Fibroblast of skin of right quadriceps (primary cell): ENCODE measurements at places on chromosomes 1 and 21.

DNA sequence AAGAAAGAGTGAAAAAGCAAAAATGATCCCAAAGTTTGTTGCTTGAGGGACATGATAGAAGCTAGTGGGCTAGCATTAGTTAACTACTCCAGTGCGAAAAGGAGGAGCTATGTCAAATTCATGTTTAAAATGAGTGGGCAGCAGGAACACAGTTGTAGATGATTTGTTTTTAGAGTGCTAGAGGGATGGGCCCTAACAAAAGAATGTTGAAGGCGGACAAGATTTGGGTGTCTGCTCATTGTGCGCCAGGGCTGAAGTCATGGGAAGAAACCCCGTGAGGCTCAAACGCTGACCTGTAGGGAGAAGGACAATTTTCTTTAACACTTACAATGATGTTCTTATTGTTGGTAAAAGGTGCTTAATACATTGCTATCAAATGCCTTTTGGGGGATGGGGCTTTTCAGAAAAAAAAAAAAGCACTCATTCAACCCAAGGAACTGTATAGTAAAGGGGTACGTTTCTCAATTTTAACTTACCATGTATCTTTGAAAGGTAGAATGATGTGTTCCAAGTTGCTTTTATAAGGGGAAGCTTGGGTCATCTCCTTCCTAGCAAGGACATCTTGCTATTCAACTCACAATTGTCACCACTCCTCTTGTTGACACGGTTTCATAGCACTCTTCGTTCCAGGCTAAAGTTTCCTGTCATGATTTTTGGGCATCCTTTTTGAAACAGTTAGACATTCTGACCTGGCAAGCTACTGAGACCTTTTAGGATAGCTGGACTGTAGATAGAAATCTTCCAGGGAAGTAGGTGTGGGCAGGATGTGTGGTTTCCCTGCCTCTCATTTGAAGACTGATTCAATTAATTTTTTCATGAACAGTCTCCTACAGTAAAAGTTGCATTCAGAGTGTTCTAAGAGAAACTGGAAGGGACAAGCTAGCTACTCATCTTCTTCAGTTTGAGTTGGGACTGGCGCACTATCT is 53.0 kb upstream of the CNN3 start:
- DNase-seq = no peak

- DNase-seq = no peak
Measured at GRCh38 chr1:162406811-162407210, 5.1 kb downstream of the SH2D1B start.

- no peak for DNase-seq
Measured at GRCh38 chr1:13543451-13544220, 29.8 kb upstream of the LRRC38 start.

DNA sequence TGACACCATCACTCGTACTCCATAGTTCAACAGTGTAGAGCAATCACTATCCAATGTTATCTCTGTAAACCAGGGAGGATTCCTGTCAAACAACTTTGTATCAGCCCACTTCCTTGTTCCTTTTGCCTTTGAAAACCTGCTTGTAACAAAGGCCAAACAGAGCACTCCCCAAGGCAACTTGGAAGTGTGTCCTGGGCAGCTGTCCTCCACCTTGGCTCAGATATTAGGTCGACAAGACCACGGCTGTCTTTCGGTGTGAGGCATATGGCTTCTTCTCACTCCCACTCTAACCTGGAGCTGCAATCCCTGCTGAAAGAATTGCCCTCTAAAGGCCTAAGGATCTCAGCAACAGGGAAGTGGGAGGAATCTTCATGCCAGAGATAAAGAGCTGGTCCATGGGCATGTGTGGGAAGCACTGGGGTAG is 66.7 kb downstream of the ITPKB start:
- DNase-seq = no peak

DNA sequence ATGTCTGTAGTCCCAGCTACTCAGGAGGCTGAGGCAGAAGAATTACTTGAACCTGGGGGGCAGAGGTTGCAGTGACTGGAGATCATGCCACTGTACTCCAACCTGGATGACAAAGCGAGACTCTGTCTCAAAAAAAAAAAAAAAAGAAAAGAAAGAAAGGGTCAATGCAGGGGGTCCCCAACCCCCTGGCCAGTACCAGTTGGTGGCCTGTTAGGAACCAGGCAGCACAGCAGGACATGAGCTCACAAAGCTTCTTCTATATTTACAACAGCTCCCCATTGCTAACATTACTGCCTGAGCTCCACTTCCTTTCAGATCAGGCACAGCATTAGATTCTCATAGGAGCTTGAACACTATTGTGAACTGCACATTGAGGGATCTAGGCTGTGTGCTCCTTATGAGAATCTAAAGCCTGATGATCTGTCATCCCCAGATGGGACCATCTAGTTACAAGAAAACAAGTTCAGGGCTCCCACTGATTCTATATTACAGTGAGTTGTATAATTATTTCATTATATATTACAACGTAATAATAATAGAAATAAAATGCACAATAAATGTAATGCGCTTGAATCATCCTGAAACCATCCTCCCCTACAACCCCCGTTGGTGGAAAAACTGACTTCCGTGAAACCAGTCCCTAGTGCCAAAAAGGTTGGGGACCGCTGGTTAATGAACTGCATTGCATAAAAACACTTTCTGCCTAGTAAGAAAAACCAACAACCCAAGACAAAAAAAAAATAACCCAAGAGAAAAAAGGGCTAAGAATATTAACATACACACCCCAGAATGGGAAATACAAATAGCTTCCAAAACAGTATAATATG is 2.8 kb downstream of the ZBTB8OS start:
- DNase-seq = no peak
